ENCODE measurements at places on chromosomes 1 and 21.

DNA sequence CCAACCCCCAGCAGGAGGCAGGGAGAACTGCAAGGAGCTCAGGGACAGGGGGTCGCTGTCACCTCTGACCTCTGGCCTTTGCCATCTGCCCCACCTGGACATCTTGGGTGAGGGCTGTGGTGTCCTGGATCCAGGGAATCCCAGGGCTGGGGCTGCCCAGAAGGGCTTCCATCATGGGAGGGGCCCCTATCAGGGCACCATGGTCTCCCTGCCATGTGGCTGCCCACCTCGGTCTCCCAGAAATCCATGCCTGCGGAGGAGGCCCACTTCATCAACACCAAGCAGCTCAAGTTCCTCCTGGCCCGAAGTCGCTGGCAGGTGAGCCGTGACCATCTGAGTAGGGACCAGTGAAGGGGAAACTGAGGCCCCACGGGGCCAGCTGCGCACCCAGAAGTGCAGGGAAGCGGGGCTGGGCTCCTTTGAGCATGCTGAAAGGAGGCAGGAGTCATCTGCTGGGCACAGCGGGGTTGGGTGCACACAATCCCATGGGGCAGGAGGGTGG, 36.1 kb downstream of the TRIM11 start:
- no peak for DNase-seq

DNA sequence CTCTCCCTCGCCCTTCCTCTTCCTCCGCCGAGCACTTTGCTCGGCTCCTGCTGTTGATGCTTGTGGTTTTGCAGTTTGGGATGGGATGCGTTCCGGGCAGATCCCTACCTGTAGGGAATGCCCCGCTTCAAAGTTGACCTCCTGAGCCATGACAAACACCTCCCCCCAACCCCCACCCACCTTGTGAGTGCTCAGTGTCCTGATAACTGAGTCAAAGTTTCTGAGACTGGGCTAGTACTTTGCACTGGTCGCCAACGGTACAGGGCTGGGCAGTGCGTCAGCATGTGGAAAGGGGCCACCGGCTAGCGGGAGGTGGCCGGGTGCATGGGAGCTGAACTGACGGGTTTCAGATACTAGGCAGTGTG, 771 bp downstream of the RABGAP1L start:
- no peak for DNase-seq

DNA sequence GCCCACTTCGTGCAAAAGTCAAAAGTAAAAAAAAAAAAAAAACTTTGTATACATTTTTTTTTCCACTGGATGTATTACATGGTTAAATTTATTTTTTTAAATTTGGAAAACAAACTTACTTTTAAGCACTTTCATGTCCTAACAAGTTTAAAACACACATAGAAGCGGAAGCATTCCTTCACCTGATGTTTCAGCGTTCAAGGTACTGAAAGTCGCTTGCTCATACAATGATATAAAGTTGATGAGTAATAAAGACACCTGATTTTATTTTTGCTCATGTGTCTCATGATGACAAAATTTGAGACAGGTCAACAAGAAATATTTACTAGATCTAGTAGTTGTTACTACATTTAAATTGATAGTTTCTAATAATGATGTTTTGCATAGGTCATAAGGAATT, 35.5 kb downstream of the ADAMTS1 start:
- DNase-seq: no peak

GRCh38 chr1:90155721-90156487, 161.0 kb downstream of the ZNF326 start:
- DNase-seq: no peak

- no peak for DNase-seq
Measured at GRCh38 chr21:46091118-46091517, 6.8 kb upstream of the COL6A2 start.

GRCh38 chr1:174999936-175000696, at the start of gene CACYBP:
Gene CACYBP (plus strand): TSS chr1:174999947. CDS start chr1:175000181, 234 bp downstream.
- no peak for DNase-seq

- no peak for DNase-seq
Measured at GRCh38 chr1:228342627-228343190, 63.9 kb downstream of the TRIM11 start.

- DNase-seq: no peak
Measured at GRCh38 chr21:46157987-46158451, 2.6 kb upstream of the FTCD start.

GRCh38 chr1:162846256-162847212, 14.4 kb downstream of the CCDC190 start:
- DNase-seq: no peak

GRCh38 chr21:37654596-37654995, 261.7 kb downstream of the KCNJ6 start:
- no peak for DNase-seq

DNA sequence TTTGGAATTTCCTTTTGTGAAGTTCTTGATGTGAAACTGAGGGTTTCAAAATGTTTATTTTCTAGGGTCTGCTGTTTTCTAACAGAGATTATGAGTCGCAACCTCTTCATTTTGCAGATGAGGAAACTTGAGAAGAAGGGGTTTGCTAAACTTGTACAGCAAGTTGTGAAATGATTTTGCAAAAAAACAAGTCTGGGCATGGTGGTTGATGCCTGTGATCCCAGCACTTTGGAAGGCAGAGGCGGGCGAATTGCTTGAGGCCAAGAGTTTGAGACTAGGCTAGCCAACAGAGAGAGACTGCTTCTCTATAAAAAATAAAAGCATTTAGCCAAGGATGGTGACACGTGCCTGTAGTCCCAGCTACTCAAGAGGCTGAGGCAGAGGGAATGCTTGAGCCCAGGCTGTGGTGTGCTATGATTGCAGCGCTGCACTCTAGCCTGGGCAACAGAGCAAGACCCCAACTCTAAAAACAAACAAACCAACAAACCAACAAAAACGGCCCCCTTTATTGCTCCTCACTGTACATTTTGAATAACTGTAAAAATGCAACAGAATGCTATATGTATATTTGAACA, 9.9 kb downstream of the TRIM67 start:
- DNase-seq: no peak

DNA sequence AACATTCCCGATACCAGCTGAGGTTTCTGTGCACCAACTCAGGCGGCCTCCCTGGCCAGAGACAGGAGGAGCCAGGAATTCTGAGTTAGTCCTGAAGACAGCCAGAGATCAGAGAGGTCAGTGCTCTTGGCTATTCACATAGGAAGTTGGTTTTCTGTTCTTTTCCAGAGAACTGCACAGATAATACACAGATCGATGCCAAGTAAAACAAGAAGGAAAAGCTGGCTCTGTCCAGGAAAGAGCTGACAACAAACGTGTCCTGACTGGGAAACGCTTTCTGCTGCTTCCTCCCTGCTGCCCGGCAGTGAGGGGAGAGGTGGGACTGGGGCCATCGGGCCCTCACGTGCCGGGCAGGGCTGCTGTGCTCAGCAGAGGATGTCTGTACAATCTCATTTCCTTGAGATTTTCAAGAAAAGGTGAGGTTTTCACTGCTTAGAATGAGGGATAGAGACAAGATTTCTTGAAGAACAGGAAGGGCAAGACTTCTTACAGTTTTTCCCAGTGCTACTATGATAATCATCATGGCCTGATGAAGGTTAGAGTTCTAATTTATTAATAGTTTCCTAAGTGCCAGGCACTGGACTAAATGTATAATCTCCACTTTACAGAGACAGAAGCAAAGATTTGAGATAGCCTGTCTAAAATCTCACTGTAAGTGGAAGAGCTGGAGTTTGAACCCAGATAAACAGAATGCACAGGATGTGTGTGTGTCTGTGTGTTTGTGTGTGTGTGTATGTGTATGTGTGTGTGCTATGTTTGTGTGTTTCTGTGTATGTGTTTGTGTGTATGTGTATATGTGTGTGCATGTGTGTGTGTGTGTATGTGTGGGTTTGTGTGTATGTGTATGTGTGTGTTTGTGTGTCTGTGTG, 211.0 kb upstream of the RAB4A start:
- peak; percentile 49 for DNase-seq

GRCh38 chr1:229582011-229582694, 23.6 kb upstream of the ABCB10 start:
- peak; percentile 21 for DNase-seq

DNA sequence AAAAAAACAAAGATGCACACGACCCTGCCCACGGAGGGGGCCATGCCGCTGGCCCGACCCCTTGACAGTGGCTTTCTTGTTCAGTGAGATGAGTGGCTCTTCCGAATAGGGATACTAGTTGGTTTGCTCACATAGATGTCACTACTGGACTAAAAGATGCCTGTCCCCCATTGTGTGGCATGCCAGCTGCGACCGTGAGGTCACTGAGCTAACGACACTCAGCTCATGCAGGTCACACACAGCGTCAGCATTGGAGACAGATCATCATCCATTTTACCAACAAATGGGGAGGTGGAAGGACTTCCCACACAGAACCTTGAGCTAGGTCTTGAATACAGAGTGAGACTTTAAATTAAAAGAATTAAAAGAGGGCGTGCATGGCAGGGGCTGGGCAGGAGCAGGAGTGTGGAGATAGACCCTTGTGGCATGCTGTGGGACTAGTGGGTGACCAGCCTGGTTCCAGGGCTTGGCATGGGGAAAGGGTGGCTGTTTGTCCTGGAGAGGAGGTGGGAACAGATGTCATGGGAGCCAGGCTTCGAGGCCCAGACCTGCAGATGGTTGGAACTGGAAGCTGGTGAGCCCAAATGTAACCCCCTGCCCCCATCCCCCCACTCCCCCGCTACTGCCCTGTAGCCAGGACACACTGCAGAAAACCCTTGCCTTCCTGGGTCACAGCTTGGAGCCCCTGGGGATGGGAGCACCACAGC, 12.4 kb downstream of the SLC1A7 start:
- peak; percentile 76 for DNase-seq

- DNase-seq: no peak
Measured at GRCh38 chr21:42833439-42833815, 45.9 kb downstream of the WDR4 start.

- DNase-seq: no peak
Measured at GRCh38 chr1:100720751-100721150, 1.2 kb downstream of the VCAM1 start.

GRCh38 chr1:246279402-246279801, 227.7 kb downstream of the SMYD3 start:
- no peak for DNase-seq

DNA sequence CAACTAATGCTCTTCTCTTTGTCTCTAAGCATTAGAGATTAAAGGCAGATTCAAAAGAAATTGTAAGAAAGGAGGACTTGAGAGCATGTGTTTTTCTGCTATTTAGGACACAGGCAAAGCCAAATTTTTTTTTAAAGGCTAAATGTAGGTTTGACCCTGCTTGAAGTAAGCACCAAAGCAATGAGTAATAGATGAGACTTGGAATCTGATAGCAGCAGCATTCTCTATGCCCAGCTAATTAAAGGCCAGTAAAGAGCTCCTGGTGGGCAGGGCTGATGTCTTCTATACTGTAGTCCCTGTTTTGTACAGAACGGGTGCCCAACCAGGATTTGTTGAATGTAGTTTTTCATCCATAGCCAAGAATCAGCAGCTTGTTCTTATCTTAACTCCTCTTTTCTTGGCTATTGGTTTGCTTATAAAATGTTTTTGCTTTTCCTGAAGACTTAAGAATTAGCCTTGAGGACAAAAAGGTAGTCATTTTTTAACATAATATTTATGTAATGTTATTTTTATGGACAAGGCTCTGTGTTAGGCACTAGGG, 179.6 kb downstream of the LMO4 start:
- no peak for DNase-seq

DNA sequence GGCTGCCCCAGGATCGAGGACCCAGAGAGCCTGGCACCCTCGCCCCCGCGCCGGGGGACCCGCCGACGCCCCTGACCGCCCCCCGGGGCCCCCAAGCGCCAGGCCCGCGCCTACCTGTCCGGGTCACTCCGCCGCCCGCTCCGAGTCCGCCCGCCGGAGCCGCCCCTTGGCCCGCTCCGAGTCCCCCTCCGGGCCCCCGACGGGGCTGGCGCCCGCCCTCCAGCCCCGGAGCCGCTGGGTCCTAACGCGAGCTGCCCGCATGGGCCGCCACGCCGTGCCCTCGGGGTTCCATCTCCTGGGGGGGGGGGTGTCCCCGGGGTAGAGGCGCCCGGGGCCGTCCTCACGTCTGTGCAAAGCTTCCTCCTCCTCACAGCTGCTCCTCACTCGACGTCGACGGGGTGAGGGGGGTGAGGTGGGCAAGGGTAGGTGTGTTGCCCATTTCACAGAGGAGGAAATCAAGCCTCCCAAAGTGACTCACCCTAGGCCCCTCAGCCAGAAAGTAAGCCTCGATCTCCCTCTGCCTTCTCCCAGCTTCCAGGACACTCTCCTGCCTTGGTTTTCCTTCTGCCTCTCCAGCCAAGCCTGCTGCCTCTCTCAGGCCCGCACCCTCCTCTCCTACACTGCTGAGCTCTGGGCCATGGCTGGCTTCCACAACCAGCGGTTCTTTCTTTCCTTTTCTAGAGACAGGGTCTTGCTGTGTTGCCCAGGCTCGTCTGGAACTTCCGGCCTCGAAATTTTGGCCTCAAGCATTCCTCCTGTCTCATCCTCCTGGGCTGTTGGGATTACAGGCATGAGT, at the start of gene MFAP2:
Gene MFAP2, minus strand, starts transcription at position 148 of the 796 bp plus-strand sequence. CDS start 2,347 bp downstream, outside the sequence.
- DNase-seq: peak; percentile 72

Measured in eye (tissue), 1 donor.